CD8-positive, alpha-beta memory T cell (primary cell): ENCODE measurements at places on chromosomes 11 and 22.

DNA sequence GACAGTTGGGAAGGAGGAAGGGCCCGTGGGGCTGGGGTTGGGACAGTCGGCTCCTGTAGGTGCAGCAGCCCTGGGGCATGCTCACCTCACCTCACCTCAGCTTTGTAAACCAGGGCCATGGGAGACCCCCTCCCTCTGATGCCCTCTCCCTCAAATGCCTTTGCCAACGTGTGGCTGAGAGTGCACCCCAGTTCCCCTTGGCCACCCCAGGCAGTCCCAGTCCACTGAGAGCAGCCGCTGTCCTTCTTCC, 4.2 kb upstream of the NEAT1 start:
- no peak for DNase-seq
- no peaks in the 10 kb centered on the region for H3K36me3 ChIP-seq
- H3K27me3 ChIP-seq = no peaks in the 10 kb centered on the region
- H3K4me3 ChIP-seq = peak overlapping the region; percentile 85
- peaks cover 59% of the 10 kb centered on the region for H3K4me1 ChIP-seq

- H3K27ac ChIP-seq = no peak overlapping the region
- no peaks in the 10 kb centered on the region for H3K27me3 ChIP-seq
- no peak for DNase-seq
- no peaks in the 10 kb centered on the region for H3K4me1 ChIP-seq
- H3K36me3 ChIP-seq = no peaks in the 10 kb centered on the region
Observed at GRCh38 chr11:113935858-113936257, 31.3 kb downstream of the HTR3B start.

GRCh38 chr11:105071089-105071732, 26.1 kb upstream of the CARD16 start:
- H3K36me3 ChIP-seq = no peaks in the 10 kb centered on the region
- peak overlapping the region; percentile 29 for H3K4me3 ChIP-seq
- H3K4me1 ChIP-seq = peaks cover 5% of the 10 kb centered on the region
- H3K27ac ChIP-seq = no peak overlapping the region
- H3K27me3 ChIP-seq = no peaks in the 10 kb centered on the region

- no peaks in the 10 kb centered on the region for H3K4me1 ChIP-seq
- no peak overlapping the region for H3K27ac ChIP-seq
- no peaks in the 10 kb centered on the region for H3K36me3 ChIP-seq
- no peaks in the 10 kb centered on the region for H3K27me3 ChIP-seq
Observed at GRCh38 chr11:70089631-70090030, 11.5 kb downstream of the ANO1 start.

GRCh38 chr11:97345032-97345431, 955.2 kb downstream of the JRKL start:
- H3K4me1 ChIP-seq = no peaks in the 10 kb centered on the region
- no peak for DNase-seq
- H3K27ac ChIP-seq = no peak overlapping the region
- H3K36me3 ChIP-seq = no peaks in the 10 kb centered on the region
- no peaks in the 10 kb centered on the region for H3K27me3 ChIP-seq

DNA sequence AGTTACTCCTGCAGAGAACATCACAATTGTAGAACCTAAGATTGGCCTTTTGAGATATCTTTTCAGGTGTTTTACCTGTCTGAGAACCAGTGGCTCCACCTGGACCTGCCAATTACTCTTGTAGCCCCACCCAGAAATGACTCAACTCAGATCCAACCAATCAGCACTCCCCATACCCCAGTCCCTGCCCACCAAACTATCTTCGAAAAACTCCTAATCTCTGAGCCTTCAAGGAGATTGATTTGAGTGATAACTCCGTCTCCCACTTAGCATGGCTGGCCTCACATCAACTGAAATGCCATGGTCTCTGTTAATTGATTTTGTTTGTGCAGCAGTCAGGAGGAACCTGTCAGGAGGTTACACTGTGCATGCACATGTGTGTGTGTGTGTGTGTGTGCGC, 103.6 kb downstream of the MTNR1B start:
- H3K36me3 ChIP-seq = no peaks in the 10 kb centered on the region
- H3K27ac ChIP-seq = no peak overlapping the region
- no peak for DNase-seq
